ENCODE measurements at places on chromosomes 12 and 14.
A peak's percentile ranks its signal among the peaks of the same experiment; 100 is the strongest.

- peak overlapping the region; percentile 99 for H3K27ac ChIP-seq
- H3K4me3 ChIP-seq = no peak overlapping the region
- H3K36me3 ChIP-seq = no peaks in the 10 kb centered on the region
- DNase-seq = peak; percentile 68
These were observed 80.1 kb downstream of the SSPN start for GRCh38 chr12:26275313-26276131.

DNA sequence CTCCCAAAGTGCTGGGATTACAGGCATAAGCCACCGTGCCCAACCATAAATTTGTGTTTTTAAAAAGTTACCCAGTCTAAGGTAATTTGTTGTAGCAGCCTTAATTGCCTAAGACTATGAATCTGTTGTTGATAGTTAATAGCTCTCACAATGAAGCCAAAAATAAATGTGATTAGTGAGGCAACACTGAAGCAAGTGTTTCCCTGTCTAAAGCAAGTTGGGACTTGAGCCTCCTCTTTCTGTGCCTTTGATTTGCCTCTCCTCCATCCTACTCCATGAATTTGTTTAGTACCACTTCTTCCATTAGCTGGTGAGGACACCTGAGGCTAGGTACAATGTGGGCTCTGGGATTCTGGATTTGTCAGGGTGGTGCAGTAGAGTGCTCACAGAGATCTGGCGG, 36.8 kb downstream of the DAAM1 start:
- H3K4me3 ChIP-seq = no peak overlapping the region
- no peak for DNase-seq
- no peak overlapping the region for H3K27ac ChIP-seq
- no peaks in the 10 kb centered on the region for H3K4me1 ChIP-seq
- no peaks in the 10 kb centered on the region for H3K36me3 ChIP-seq
- no peaks in the 10 kb centered on the region for H3K27me3 ChIP-seq

- H3K4me1 ChIP-seq = no peaks in the 10 kb centered on the region
- DNase-seq = no peak
- H3K27me3 ChIP-seq = no peaks in the 10 kb centered on the region
These were observed 40.7 kb upstream of the HDAC7 start for GRCh38 chr12:47860279-47860841.

- H3K4me1 ChIP-seq = peaks cover 71% of the 10 kb centered on the region
- H3K36me3 ChIP-seq = peaks cover 12% of the 10 kb centered on the region
- H3K27me3 ChIP-seq = no peaks in the 10 kb centered on the region
- peak overlapping the region; percentile 94 for H3K27ac ChIP-seq
- H3K4me3 ChIP-seq = peak overlapping the region; percentile 7
- DNase-seq = peak; percentile 95
These were observed 6.7 kb downstream of the HDAC7 start for GRCh38 chr12:47812797-47813510.

DNA sequence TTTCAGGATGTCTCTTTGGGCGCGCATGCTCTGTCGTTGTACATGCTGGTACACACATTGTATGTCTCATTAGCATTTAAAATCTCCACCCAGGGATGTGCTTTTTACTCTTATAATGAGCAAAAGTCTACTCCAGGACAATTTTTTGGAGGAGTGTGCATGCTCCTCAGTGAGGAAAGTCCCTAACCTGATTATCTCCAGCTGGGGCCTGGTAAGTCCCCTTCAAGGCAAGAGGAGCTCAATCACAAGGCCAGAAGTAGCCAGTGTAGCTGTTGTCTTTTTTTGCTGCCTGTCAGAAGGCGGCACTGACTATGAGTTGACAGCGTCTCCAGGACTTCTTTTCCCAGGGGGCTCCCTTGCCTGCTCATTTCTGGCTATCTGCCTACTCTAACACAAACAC, 218.3 kb upstream of the CNTN1 start:
- no peaks in the 10 kb centered on the region for H3K36me3 ChIP-seq
- no peak for DNase-seq
- H3K27ac ChIP-seq = no peak overlapping the region
- H3K27me3 ChIP-seq = no peaks in the 10 kb centered on the region
- H3K4me3 ChIP-seq = no peak overlapping the region

DNA sequence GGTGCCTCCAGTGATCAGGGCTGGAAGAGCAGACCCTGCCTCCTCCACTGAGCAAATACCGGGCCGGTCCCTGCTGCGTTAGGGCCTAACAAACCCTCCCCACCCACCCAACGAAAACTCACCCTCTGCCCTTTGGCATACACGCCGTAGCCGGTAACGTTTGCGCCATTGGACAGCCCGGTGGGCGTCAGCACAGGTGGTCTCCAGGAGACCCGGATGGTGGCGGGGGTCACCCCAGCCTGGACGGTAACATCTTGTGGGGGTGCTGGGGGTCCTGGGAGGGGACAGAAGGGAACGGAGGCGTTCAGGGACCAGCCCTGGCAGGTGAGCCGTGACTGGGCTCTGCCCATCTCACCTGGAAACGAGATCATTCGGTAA, 100.5 kb downstream of the PIWIL1 start:
- no peak for DNase-seq
- no peaks in the 10 kb centered on the region for H3K36me3 ChIP-seq
- H3K27me3 ChIP-seq = no peaks in the 10 kb centered on the region
- H3K4me1 ChIP-seq = no peaks in the 10 kb centered on the region

GRCh38 chr14:106459971-106460730, 933.8 kb downstream of the TMEM121 start:
- no peak overlapping the region for H3K27ac ChIP-seq
- no peak overlapping the region for H3K4me3 ChIP-seq
- H3K36me3 ChIP-seq = no peaks in the 10 kb centered on the region
- H3K4me1 ChIP-seq = no peaks in the 10 kb centered on the region
- no peaks in the 10 kb centered on the region for H3K27me3 ChIP-seq

GRCh38 chr12:114069507-114069906, 103.4 kb upstream of the RBM19 start:
- no peaks in the 10 kb centered on the region for H3K4me1 ChIP-seq
- H3K27me3 ChIP-seq = peaks cover 29% of the 10 kb centered on the region
- H3K27ac ChIP-seq = no peak overlapping the region
- no peak overlapping the region for H3K4me3 ChIP-seq
- H3K36me3 ChIP-seq = no peaks in the 10 kb centered on the region

GRCh38 chr12:51643951-51644350, 52.9 kb downstream of the SCN8A start:
- H3K27me3 ChIP-seq = no peaks in the 10 kb centered on the region
- DNase-seq = no peak
- H3K4me1 ChIP-seq = no peaks in the 10 kb centered on the region
- H3K4me3 ChIP-seq = no peak overlapping the region
- no peak overlapping the region for H3K27ac ChIP-seq
- H3K36me3 ChIP-seq = no peaks in the 10 kb centered on the region

DNA sequence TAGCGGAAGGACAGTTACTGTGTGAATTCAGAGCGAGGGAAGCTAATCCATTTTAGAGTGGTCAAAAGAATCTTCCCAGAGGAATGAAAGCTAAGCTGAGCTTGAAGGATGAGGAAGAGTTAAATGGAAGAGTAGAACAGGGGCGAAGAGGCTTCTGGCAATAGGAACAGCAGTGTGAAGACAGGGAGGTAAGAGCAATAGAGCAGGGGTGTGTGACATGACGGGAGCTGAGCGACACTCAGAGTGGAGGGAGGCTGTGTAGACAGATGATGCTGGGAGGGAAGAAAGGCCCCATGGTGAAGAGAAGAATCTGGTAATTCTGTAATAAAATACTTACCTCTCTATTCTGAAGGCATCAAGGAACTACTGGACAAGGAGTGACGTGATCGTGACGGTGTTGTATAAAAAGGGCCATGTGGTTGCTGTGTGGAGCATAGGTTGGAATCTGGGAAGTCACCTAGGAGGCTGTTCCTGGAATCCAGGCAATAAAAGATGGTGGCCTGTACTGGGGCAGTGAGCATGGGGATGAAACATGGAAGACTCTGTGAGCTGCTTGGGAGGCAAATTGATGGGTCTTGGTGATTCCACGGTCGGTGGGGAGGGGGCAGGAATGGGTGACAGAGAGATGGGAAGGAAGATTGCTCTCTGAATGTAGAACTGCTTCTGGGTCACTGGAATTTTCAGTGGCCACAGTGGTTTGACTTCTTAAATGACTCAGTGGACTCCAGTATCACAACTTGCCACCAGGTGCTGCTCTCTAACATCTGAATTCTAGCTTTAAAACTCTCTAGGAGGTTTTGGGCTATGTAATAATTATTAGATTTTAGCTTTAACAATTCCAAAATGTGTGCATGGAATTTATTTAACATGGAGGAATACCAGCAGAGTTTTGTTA, 164.1 kb downstream of the ATP23 start:
- no peak overlapping the region for H3K27ac ChIP-seq
- H3K36me3 ChIP-seq = no peaks in the 10 kb centered on the region
- H3K4me3 ChIP-seq = no peak overlapping the region
- H3K4me1 ChIP-seq = no peaks in the 10 kb centered on the region
- H3K27me3 ChIP-seq = no peaks in the 10 kb centered on the region

GRCh38 chr12:42299392-42300308, 26.2 kb downstream of the ZCRB1 start:
- no peak overlapping the region for H3K27ac ChIP-seq
- DNase-seq = peak; percentile 80
- no peaks in the 10 kb centered on the region for H3K27me3 ChIP-seq
- no peaks in the 10 kb centered on the region for H3K36me3 ChIP-seq
- H3K4me1 ChIP-seq = no peaks in the 10 kb centered on the region
- H3K4me3 ChIP-seq = no peak overlapping the region

DNA sequence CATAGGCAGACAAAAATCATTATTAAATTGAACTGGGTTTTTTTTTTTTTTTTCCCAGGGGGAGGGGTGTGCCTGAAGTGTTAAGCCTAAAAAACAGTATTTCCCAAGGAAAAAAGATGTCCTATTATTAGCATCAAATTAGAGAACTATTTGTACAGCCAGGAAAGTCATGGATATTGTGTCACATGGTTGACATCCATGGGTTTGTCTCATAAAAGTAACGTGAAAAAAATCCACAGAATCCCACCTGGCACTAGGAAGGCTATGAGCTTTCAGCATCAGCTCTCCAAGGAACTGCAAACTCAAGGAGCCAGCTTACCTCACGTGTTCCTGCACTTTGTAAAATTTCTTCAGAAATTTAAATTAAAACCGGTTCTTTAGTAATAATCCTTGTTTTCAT, 69.1 kb upstream of the EGLN3 start:
- no peak for DNase-seq
- no peak overlapping the region for H3K4me3 ChIP-seq
- H3K36me3 ChIP-seq = no peaks in the 10 kb centered on the region
- peaks cover 6% of the 10 kb centered on the region for H3K27me3 ChIP-seq

- no peaks in the 10 kb centered on the region for H3K36me3 ChIP-seq
- H3K27ac ChIP-seq = no peak overlapping the region
- DNase-seq = peak; percentile 90
- no peaks in the 10 kb centered on the region for H3K4me1 ChIP-seq
- H3K4me3 ChIP-seq = no peak overlapping the region
- H3K27me3 ChIP-seq = no peaks in the 10 kb centered on the region
These were observed 18.5 kb upstream of the PMCH start for GRCh38 chr12:102215992-102216691.

- DNase-seq = no peak
- H3K27me3 ChIP-seq = no peaks in the 10 kb centered on the region
- no peak overlapping the region for H3K27ac ChIP-seq
These were observed 101.1 kb downstream of the PLEKHG7 start for GRCh38 chr12:92803903-92804302.

DNA sequence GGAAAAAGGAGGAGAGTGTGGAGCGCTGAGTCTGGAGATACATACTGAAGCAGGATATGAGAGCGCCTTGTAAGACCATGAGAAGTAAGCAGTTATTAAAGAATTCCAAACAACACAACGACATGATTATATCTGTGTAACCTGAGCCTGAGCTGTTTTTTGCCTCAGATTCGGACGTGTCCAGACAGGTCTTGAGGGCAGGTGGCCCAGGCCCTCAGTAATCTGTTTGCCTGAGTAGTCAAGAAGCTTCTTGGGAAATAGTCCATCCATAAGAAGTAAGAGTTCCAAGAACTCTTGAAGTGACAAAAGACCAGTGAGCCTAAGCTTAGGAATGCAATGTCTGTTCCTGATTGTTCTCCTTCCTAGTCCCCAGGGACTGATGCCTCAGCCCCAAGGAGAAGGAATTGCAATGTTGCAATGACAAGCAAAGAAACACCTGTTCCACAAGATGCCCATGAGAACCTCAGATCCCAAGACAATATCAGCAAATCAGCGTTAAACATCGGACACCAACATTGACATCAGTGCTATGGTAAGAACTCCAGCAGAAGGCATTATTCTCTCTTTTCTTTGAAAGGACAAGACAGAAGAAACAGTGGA, 34.7 kb upstream of the ADAMTS20 start:
- H3K27me3 ChIP-seq = no peaks in the 10 kb centered on the region
- H3K4me1 ChIP-seq = no peaks in the 10 kb centered on the region
- DNase-seq = no peak
- H3K4me3 ChIP-seq = no peak overlapping the region

- H3K4me1 ChIP-seq = no peaks in the 10 kb centered on the region
- no peaks in the 10 kb centered on the region for H3K27me3 ChIP-seq
- no peak overlapping the region for H3K4me3 ChIP-seq
- no peak overlapping the region for H3K27ac ChIP-seq
- no peaks in the 10 kb centered on the region for H3K36me3 ChIP-seq
These were observed 273.0 kb upstream of the SFSWAP start for GRCh38 chr12:131437706-131438492.

DNA sequence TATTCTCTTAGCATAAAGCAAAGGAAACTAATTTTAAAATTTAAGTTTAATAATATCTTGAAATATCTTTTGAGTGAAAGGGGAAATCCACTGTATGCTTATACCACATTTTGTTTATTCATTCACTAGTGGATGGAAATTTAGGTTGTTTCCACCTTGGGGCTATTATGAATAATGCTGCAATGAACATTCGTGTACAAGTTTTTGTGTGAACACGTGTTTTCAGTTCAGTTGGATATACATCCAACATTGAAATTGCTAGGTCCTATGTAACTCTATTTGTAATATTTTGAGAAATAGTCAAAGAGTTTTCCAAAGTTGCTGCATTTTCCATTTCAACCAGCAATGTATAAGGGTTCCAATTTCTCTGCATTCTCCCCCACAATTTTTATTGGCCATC, 83.7 kb upstream of the ETV6 start:
- DNase-seq = no peak
- no peaks in the 10 kb centered on the region for H3K36me3 ChIP-seq
- H3K4me1 ChIP-seq = peaks cover 7% of the 10 kb centered on the region
- no peak overlapping the region for H3K4me3 ChIP-seq
- H3K27me3 ChIP-seq = no peaks in the 10 kb centered on the region
- H3K27ac ChIP-seq = no peak overlapping the region

- no peaks in the 10 kb centered on the region for H3K27me3 ChIP-seq
- peaks cover 9% of the 10 kb centered on the region for H3K36me3 ChIP-seq
- H3K27ac ChIP-seq = peak overlapping the region; percentile 82
These were observed 35.8 kb upstream of the LTBP2 start for GRCh38 chr14:74647678-74648461.

GRCh38 chr14:54169254-54169924, 212.8 kb upstream of the BMP4 start:
- peak; percentile 11 for DNase-seq
- H3K27me3 ChIP-seq = no peaks in the 10 kb centered on the region
- H3K36me3 ChIP-seq = no peaks in the 10 kb centered on the region
- no peak overlapping the region for H3K27ac ChIP-seq
- peaks cover 1% of the 10 kb centered on the region for H3K4me1 ChIP-seq
- H3K4me3 ChIP-seq = no peak overlapping the region

DNA sequence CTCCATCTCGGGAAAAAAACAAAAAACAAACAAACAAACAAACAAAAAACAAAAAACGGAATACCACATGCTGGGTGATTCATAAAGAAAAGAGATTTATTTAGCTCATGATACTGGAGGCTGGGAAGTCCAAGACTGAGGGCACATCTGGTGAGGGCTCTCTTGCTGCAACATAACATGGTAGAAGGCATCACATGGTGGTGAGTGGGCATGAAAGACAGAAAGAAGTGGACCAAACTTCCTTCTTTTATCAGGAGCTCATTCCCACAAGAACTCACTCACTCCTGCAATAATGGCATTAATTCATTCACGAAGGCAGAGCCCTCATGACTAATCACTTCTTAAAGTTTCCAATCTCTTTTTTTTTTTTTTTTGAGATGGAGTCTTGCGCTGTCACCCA, 8.0 kb upstream of the LGMN start:
- H3K27me3 ChIP-seq = peaks cover 18% of the 10 kb centered on the region
- DNase-seq = no peak
- no peak overlapping the region for H3K27ac ChIP-seq
- peaks cover 2% of the 10 kb centered on the region for H3K4me1 ChIP-seq

Measured in mesenchymal stem cell (in vitro differentiated cells and primary cell).